Stimulated activated CD4-positive, alpha-beta T cell treated with anti-CD3 and anti-CD28 coated beads, Interleukin-15, amount 100 ng/mL, for 24 hours (primary cell): ENCODE measurements at places on chromosomes 4 and X.

- peak; percentile 54 for DNase-seq
Observed at GRCh38 chr4:84498203-84498934, 723 bp downstream of the NKX6-1 start.

DNA sequence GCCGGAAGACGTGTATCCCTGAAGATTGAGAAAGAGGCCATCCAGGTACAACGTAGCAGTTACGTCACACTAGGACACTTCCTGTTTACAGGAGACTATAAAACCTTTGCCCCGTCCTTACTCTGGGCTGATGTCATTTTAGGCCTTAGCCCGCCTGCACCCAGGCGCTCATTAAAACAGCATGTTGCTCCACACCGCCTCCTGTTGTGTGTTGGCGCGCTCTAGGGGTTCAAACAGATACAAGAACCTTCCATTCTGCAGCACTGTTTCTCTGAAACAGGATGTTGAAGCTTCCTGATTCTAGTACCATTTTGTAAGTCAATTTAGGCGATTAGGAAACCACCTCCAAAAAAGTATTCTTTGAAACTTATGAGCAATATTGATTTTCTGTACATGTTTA, 722.1 kb downstream of the PCDH7 start:
- no peak for DNase-seq

GRCh38 chr4:156790866-156791265, 180.7 kb downstream of the PDGFC start:
- no peak for DNase-seq

GRCh38 chr4:141387299-141387698, 166.6 kb downstream of the ZNF330 start:
- DNase-seq, result no peak

- no peak for DNase-seq
Observed at GRCh38 chr4:36363024-36363423, 81.6 kb downstream of the DTHD1 start.

- peak; percentile 47 for DNase-seq
Observed at GRCh38 chr4:108080747-108081146, 88.0 kb downstream of the LEF1 start.

- DNase-seq, result peak; percentile 60
Observed at GRCh38 chrX:44344194-44344593, 722 bp upstream of the EFHC2 start.

DNA sequence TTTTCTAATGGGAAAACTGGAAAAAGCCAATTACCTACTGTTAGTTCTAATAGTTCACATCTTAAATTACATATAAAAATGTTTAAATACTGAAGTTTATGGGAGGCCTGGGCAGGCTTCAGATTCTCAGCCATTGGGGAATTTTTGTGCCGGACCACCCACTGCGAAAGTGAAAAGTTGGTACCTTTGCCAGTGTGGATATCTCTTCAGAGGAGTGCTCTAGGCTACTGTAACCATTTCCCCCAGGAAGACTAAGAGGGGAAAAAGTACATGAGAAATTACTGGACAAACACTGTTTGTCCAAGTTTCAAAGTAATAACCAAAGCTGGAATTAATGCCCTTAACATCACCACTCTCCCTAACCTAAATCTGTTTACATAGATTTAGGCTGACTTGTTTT, 20.8 kb downstream of the PITX2 start:
- DNase-seq, result no peak

DNA sequence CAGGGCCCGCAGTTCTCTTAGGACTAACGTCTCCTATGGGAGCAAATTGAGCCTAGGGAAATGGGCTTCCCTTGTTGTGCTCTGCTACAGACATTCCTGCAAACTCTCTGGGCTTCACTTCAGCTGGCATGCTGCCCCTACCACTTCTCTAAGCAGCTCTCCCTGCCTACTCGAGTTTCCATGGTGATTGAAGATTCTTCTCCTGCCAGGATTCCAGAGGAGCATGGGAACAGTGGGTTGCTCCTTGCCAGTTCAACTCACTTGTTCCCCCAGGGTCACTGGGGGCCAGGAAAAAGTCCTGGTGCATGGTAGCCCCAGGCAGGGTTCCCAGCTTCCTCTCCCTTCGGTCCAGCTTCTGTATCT, 21.1 kb upstream of the WDR17 start:
- no peak for DNase-seq

DNA sequence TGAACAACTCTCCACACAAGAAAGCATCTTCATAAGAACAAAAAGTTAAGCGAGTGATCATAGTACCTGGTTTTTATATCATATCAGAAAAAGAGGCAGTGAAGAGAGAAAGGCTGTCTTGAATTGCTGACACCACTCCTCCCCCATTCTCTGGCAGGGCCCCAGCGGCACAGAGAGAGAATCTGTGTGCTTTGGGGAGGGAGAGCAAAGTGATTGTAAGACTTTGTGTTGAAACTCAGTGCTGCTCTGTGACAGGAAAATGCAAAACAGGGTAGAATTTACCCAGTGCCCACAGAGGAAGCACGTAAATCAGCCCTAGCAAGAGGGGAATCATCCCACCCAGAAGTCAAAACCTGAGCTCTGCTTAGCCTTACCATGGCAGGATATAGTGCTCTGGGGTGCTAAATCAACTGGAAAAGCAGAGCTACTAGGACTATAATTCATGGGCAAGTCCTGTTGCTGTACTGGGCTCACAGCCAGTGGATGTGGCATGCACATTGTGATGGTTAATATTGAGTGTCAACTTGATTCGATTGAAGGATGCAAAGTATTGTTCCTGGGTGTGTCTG, 174.6 kb downstream of the PRR32 start:
- DNase-seq, result no peak

DNA sequence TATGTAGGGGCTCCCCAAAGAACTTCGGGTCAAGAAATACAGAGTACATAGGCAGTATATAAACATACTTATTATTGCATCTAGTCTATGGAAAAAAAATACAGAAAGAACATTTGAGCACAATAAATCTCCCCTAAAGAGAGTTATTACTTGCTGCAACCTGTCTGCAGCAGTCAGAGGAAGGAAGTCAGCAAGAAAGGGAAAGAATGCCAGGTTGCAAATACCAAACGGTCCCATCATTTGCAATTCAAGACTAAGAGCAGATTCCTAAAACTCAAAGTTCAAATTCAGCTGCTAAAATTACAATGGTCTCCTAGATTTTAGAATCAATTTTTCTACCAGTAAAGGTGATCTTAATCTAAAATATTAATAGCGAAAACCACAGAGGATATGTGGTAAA, 236.2 kb upstream of the NUDT6 start:
- no peak for DNase-seq

DNA sequence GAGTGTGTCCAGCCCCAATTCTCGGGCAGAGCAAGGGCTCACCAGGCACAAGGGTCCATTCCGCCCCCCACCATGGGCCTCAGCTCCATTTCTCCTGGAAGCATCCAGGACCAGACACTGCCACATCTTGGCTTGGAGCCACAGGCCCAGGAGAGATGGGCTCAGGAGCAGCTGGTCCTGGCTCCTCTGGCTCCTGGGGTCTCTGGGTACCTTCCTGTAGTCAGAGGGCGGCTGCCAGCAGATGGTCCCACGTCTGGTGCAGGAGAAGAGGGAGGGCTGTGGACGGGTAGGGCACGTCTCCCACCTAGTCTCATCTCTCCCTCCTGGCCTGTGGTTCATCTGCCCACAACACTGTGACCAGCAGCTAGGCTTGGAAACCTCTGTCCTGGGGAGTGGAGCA, 8.0 kb downstream of the ATP2B3 start:
- no peak for DNase-seq

DNA sequence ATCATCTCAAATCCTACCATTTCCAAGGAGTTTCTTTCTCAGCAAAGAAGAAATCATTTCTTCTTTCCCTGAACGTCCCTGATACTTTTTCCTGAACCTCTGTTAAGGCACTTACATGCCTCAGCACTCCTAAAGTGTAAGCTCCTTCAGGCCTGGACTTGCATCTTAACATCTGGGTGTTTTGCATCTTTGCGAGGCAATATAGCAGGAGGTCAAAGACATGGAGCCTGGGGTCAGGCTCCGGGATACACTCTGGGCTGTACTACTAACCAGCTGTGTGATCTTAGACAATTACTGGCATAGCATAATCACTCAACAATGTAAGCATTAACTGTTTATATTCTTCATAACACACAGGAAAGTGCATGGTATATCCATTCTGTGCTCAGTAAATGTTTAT, 275.5 kb upstream of the BOD1L1 start:
- DNase-seq, result no peak

GRCh38 chr4:140581078-140581477, 12.3 kb upstream of the UCP1 start:
- no peak for DNase-seq

DNA sequence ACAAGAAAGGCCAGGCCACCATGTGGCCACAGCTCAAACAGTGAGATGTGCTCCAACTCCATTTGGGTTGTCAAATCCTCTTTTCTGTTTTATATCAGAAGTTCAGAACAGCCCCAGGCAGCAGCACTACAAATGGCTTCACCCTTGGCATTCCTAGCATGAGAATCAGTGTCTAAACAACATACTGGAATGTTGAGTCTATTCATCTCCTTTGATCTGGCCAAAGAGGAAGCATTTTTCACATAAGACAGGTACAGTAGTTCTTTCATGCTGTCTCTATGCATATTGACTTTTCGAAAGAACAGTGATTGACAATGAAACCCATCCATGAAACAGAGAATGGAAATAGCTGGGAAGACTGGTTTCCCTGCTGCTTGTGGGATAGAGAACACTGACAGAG, 289.5 kb downstream of the USP46 start:
- DNase-seq, result no peak

GRCh38 chr4:94995684-94996394, 238.1 kb downstream of the BMPR1B start:
- DNase-seq, result no peak

DNA sequence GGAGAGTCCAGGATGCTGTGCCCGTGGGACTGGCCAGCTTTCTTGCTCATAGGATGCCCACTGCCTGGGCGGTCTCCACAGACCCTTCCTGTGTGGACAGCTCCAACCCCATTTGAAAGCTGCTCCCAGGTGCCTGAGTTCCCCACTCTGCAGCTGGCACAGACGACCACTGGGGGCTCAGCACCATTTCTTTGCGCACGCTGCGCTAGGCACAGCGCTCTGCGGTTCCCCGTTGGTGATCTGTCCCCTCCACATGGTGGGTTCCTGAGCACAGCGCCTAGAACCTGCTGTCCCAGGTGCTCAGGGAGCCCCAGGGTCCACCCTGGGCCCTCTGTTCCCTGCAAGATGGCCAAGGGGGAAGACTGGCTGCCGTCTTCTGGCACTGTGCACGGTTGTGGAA, 45.4 kb upstream of the AFAP1 start:
- no peak for DNase-seq

DNA sequence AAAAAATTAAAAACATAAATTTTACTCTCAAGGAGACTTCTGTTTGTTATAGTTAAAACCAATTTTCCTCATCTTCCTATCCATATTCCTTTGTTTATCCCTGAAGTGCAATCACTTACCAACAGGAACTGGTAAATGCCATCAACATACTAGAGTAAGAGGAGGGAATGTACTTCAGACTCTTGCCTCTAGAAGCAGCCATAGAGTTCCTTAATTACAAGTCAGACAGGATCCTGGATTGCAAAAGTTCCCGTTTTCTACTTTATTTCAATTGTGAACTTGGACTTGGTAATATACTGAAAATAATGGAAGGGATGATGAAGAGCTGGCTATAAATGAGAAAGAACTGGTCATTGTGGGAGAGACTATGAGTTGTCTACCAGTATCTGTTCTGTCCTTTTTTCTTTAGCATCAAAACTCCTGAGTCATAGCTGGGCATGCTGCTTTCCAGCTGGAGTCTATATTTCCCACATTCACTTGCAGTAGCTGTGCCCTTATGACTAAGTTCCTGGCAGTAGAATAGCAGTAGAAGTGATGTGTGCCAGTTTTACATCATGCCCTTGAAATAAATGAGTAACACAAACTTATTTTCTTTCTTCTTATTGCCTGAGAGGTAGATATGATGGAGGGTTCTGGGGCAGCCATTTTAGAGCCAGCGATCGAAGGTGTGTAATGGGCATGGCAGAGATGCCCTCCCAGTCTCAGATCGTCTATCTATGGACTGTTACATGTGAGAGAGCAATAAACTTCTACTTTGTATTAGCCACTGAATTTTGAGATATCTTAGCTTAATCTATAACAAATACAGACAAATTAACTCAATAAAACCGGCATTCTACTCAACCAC, 26.8 kb upstream of the SPARCL1 start:
- no peak for DNase-seq

DNA sequence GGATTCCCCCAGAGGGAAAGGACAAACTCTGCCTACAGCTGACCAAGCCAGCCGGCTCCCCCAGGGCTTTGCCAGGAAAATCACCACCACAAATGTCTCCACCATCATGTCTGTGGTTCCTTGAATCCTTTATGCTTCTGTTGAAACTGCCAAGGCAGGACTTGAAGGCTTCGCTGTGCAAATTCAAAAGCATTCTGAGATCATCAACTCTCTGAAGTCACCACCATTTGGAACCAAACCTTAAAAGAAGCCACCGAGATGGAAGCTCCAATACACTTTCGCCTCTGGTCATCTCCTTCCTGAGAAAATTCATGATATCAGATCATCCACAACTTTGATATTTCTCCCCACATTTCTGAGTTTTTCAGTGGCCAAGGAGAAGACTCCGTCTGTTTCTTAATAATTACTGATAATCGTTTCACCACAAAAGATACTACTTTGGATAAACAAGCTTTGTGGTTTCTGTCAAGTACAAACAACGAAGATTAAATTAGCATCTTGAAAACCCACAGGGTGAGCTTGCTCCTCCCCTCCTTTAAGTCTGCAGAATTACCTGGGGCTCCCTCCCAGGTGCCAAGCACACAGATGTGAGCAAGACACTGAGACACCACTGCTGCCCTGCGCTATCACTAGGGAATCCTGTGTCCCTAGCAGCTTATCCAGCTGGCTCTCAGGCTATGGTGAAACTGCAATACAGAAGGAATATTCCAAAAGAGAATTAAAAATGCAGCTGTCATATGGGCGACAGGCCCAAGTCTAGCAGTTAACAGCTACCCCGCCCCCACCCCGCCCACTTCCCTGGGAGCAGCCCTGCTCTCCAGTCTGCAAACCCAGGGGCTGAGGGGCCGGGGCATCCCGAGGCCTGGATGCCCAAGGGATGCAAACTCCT, 125.0 kb upstream of the TBL1X start:
- no peak for DNase-seq

DNA sequence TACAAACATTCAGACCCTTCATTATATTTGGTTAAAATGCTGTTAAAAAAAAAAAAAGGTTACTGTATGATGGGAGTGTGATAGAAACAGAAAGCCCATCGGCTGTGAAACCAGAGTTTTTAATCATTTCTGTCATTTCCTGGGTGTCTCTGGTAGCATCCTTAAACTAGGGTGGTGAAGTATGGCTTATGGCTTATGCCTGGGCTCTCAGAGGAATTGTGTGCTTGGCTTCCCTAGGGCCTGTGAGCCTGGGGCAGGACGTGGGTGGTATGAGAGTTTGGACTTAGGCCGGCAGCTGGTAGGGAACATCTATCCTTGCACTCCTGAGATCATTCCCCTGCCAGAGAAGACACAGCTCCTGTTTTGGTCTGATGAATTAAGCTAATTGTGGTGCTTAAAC, 52.2 kb downstream of the DCUN1D4 start:
- no peak for DNase-seq

GRCh38 chr4:152176627-152177214, 359.2 kb downstream of the FBXW7 start:
- no peak for DNase-seq
